Gastroesophageal sphincter (tissue), 4 donors: ENCODE measurements at places on chromosomes 3 and 15.

- no peak for ATAC-seq
Observed at GRCh38 chr3:193499801-193500485, 54.8 kb downstream of the ATP13A4 start.

DNA sequence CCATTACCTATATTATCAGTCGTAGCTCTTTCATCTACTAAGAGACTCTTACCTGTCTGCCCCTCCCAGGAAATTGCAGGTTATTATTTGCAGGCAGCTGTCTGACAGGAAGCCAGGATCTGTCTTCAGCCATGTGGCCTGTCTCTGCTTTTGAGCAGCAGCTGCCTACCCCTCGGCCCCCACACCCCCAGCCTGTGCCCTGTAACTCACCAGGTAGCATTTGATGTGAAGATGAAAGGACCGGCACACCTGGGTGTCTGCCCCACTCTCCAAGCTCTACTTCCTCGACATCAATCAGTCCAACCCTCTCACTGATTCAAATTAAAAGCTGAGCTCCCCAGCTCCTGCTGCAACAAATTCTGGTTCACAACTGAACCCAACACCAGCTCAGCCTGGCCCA is 197.2 kb upstream of the CTNNB1 start:
- ATAC-seq: no peak

- no peak for ATAC-seq
Observed at GRCh38 chr15:65292938-65293518, 2.8 kb upstream of the RNU5A-1 start.

DNA sequence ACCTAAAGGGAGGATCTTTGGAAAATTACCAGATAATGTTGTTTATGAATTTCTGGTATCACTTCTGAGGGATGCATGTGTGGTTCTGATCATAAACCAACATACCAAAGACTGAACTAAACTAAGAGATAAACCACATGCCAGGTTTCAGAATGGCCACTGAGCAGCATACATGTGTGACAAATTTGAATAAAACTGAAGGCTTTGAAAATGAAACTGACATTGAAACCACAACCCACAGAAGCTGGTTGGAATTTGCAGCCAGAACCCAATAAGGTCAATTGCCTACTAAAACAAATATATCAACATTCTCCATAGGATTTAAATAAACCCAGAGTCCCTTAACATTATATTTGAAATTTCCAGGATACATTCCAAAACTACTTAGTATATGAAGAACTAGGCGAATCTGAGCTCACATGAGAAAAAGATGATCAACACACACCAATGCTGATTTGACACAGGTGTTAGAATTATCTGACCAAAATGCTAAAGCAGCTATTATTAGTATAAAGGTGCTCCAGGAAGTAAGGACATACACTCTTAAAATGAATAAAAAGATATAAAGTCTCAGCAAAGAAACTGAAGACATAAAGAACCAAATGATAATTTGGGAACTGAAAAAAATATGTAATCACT is 125.0 kb downstream of the ZNF280D start:
- ATAC-seq: no peak

- no peak for ATAC-seq
Observed at GRCh38 chr3:24433838-24434591, 60.6 kb downstream of the THRB start.

- ATAC-seq: no peak
Observed at GRCh38 chr3:175428466-175428865, 569.3 kb downstream of the NAALADL2 start.

- no peak for ATAC-seq
Observed at GRCh38 chr15:51368307-51368706, 26.9 kb downstream of the GLDN start.

GRCh38 chr3:114504941-114505628 is 211.3 kb downstream of the TIGIT start:
- ATAC-seq: no peak

- no peak for ATAC-seq
Observed at GRCh38 chr3:175378348-175378747, 519.2 kb downstream of the NAALADL2 start.

- no peak for ATAC-seq
Observed at GRCh38 chr3:78273326-78273725, 1233.4 kb downstream of the ROBO2 start.

GRCh38 chr15:84822653-84823281 is 5.6 kb downstream of the ALPK3 start:
- ATAC-seq: no peak

DNA sequence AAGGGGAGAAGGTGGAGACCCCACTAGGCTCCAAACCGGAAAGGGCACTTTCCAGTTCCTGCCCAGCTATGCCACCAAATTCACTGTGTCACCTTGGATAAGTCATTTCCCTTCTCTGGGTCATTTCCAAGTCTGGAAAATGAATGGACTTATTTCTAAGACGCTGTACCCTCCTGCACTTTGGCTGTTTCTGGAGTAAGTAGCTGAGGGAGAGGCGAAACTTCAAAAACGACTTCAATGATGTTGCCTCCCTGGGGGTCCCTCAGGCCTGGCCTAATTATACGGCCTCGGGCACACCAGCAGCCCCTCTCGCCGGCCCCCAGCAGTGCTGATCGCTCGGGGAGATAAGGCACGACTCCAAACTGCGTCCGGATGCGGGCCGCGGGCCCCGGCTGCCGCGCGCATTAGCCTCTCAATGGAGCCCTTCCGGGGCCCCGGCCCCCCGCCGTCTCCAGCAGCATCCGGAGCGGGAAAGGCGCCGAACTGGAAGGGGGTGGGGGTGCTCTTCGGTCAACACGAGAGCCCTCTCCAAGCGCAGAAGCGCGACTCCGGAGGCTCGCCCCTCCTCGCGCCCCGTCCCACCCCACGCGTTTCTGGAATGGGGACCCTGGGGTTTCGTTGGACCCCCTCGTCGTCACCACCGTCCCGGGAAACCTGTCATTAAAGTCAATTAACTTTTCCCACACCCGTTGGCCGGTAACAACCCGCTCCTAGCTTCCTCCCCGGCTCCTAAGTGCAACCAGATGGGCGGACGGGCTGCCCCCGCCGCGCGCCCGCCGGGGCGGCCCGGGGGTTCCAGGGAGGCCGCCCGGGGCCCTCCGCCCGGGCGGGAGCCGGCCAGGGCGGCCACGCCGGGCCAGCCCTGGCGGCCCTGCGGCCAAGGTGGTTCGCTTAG is 4.8 kb downstream of the HES1 start:
- ATAC-seq: no peak

- peak; percentile 76 for ATAC-seq
Observed at GRCh38 chr3:184345317-184346144, 8.1 kb downstream of the FAM131A start.

GRCh38 chr3:74445541-74445940 is 168.9 kb downstream of the CNTN3 start:
- ATAC-seq: no peak

- no peak for ATAC-seq
Observed at GRCh38 chr3:83523470-83524073, 1435.2 kb upstream of the CADM2 start.

- no peak for ATAC-seq
Observed at GRCh38 chr15:66899555-66900350, 165.6 kb upstream of the SMAD3 start.

DNA sequence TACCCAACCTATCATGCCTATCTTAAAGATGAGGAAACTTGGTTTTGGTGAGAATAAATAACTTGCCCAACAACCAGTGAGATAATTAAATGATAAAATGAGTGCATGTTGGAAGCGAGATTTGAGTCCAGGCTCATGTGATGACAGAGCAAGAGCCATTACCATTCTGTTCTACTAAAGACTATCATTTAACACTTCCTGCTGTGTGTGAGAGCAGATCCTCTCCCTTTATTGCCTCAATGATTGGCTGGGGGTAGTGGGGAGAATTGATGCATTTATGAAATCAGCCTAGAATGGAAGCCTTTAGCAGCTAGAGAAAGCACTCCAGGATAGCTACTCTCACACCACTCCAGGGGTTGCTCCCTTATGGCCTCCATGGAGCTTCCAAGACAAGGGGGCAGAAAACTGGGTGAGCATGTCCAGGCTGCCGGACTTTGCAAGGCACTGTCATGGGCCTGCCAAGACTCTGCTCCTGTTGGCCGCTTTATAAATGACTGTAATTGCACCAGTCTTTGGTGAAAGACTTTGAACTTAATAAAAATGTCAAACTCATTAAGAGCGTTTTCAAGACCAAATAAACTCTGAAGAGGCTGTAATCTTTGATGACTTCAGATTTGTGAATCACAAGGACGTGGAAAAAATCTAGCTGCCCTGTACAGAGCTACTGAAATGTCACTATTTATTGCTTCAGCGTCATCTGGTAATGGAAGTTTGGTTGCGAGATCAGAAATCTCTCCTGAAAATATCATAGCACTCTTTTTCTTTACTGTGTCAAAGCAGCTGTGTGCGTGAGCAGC is 209.1 kb upstream of the NR2E3 start:
- no peak for ATAC-seq

- ATAC-seq: no peak
Observed at GRCh38 chr3:149267565-149267964, 45.9 kb upstream of the CP start.

- no peak for ATAC-seq
Observed at GRCh38 chr3:37346227-37347005, 172.0 kb upstream of the LRRFIP2 start.

GRCh38 chr3:134543113-134543512 is 57.3 kb downstream of the CEP63 start:
- no peak for ATAC-seq

- ATAC-seq: no peak
Observed at GRCh38 chr15:79294075-79294474, 11.6 kb downstream of the ANKRD34C start.

- ATAC-seq: no peak
Observed at GRCh38 chr15:60254416-60254815, 143.4 kb downstream of the ANXA2 start.

GRCh38 chr3:123337226-123337625 is 111.7 kb downstream of the ADCY5 start:
- ATAC-seq: no peak

- ATAC-seq: no peak
Observed at GRCh38 chr3:141528800-141529199, 42.0 kb downstream of the RASA2 start.

- no peak for ATAC-seq
Observed at GRCh38 chr3:37820286-37820685, 41.4 kb upstream of the CTDSPL start.

- ATAC-seq: no peak
Observed at GRCh38 chr15:58748040-58748851, 1.3 kb downstream of the ADAM10 start.

GRCh38 chr15:69677403-69677802 is 224.8 kb downstream of the RPLP1 start:
- no peak for ATAC-seq

DNA sequence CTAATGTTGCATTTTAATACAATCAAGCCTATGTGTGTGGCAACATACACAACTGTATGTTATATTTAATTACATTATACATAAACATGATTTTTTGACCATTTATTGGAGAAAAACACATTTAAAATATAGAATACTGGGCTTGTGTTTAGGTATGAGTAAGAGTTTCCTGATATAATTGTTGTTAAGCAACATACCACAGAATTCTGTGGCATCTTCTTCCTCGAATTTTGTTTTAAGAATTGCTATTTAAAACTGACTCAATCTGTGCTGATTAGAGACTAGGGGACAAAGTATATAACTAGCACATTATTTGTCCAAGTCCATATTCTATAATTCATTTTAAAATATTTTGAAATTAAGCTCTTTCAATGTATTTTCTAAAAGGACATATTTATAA is 376.8 kb upstream of the THBS1 start:
- ATAC-seq: no peak

DNA sequence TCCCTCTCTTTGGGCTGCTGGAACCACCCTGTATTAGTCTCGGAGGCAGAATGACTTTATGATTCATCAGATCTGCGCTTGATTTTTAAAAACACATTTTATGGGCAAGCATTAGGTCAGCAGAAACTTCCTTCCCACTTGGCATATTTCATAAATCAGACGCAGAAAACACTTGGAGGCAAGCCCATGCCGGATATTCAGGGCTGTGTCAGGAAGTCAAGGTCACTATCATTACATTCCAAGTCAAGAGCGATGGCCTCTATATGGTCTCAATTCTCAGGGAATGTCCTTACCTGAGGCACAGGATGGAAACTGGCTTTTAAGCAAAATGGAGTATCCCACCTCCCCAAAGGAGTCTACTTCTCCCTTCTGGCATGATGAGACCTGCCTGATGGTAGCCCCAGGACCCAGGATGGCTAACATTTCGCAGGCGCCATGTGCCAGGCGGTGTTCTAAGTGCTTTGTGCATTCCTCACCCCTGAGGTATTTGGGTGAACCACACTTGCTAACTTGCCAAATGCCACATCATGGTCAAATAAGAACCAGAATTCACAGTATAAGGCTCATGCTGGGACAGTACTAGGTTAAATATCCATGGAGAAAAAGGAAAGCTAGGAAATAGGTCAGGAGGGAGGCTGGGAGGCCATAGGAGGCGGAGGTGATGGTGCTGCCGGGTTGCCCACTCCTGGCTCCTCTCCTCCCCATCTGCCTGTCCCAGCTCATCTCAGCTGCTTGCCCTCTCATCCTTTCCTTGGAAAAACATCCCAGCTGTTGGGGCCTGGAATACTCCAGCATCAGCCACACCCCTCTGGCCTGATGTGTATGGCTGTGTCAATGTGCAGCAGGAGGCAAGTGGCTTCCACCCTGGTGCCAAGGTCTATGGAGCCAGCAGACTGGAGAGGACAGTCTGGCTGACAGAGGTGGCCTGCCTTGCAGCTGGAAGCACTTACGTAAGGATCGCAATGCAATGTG is 18.8 kb downstream of the BCL2L10 start:
- peak; percentile 78 for ATAC-seq

- ATAC-seq: no peak
Observed at GRCh38 chr3:195124378-195124992, 146.5 kb downstream of the XXYLT1 start.

DNA sequence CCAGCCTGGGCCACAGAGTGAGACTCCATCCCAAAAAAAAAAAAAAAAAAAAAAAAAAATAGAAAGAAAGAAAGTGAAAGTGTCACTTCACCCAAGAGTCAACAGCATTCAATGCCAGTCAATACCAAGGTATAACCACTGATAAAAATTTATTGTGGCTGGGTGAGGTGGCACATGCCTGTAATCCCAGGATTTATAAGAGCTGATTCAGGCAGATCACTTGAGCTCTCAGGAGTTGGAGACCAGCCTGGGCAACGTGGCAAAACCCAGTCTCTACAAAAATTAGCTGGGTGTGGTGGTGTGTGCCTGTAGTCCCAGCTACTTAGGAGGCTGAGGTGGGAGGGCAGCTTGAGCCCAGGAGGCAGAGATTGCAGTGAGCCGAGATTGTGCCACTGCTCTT is 46.5 kb upstream of the PIK3CB start:
- no peak for ATAC-seq

DNA sequence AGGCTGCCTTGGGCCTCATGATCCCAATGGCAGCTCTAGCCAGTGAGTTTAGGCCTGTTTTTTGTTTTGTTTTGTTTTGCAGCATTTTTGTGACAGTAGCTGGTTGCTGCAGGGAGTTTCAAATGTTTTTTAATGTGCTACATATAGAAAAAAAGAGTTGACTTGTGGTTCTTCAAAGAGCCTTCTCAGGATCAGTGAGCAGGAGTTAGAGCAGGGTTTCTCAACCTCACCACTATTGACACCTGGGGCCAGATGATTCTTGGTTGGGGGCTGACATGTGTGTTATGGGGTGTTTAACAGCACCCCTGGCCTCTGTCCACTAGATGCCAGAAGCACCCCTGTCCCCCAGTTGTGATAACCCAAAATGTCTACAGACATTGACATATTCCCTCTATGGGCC is 17.9 kb downstream of the APH1B start:
- ATAC-seq: no peak
